Activated T-cell treated with anti-CD3 and anti-CD28 coated beads, Interleukin-2, amount 50 U/mL, for 4 hours (primary cell): ENCODE measurements at places on chromosomes 3 and 15.

DNA sequence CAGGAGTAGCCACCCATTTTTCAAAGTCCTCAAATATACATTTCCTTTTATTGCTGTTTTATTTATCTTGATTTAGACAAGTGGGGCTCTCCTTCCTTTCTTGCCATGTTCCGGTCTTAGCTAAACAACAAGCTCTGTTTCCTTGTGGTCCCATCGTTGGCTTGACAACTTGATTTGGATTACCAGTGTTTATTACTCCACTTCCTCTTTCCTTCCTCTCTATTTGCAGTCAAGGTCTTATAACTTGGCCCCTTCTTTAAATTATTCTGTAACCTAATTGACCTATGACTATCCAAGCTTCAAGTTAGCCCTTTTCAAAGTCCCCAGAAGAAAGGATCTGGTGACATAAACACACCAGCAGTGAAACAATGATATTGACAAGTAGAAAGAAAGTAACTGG lies 130.6 kb upstream of the STT3B start:
- DNase-seq = no peak

DNA sequence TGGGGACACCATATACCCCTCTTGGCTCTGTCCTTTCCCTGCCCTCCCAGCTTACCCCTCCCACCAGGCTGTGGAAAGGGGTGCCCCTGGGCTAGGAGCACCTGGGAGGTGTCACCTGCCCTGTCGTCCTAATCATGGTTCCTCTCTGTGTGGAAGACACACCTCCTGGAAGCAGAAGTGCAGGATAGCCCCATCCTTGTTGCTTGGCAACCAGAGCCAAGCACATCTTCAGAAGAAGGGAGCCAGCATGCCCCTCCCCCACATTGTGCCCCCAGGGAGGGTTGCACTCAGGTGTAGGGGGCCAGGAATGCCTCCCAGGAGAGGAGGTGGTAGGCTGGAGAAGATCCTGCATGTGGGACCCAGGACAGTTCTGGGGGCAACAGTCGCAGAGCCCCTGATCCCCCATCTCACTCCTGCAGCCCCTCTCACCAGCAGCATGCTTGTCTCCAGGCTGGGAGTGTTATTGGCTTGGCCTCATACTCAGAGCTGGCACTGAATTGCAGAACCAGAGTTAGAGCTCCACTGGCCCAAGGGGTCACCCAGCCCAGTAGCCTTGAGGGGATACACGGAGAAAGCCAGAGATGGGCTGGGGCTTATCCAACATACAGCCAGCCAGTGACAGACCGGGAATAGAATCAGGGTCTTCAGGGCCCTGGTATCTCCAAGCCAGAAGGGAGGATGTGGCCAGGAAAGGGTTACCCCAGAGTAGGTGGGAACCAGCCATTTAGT lies 8.4 kb downstream of the RAB6B start:
- DNase-seq = no peak

- DNase-seq = no peak
Observed at GRCh38 chr15:52422001-52422400, 106.7 kb downstream of the MYO5A start.

GRCh38 chr3:99373088-99373845 lies 265.1 kb upstream of the COL8A1 start:
- DNase-seq = no peak

DNA sequence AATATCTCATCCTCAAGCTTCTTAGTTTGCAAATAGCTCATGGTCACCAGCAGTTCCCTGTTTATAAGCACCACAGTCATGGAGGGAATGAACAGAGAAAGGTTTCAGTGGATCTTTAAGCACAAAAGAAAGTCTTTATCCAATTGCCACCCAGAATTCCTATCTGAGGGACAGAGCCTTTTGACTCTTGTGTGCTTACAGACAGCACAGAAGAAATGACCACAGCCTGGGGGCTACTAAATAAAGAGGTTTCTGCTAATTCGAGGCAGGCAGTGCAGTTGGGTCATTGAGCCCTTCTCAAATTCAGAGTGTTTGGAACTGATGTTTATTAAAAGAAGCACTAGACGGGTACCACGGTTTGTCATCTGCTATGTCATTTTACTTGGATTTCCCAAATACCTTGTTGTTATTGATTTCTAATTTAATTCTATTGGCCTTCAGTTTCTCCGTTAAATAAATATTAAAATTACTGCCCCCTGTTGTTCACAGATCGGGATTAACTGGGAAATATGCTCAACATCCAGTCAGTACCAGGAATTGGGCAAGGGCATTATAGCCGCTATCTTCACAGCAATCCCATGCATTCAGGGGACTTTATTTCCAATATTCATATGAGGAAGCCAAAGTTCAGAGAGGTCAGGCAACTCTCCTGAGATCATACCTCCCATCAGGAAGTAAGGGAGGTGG lies 3.6 kb downstream of the PRICKLE2 start:
- DNase-seq = no peak

DNA sequence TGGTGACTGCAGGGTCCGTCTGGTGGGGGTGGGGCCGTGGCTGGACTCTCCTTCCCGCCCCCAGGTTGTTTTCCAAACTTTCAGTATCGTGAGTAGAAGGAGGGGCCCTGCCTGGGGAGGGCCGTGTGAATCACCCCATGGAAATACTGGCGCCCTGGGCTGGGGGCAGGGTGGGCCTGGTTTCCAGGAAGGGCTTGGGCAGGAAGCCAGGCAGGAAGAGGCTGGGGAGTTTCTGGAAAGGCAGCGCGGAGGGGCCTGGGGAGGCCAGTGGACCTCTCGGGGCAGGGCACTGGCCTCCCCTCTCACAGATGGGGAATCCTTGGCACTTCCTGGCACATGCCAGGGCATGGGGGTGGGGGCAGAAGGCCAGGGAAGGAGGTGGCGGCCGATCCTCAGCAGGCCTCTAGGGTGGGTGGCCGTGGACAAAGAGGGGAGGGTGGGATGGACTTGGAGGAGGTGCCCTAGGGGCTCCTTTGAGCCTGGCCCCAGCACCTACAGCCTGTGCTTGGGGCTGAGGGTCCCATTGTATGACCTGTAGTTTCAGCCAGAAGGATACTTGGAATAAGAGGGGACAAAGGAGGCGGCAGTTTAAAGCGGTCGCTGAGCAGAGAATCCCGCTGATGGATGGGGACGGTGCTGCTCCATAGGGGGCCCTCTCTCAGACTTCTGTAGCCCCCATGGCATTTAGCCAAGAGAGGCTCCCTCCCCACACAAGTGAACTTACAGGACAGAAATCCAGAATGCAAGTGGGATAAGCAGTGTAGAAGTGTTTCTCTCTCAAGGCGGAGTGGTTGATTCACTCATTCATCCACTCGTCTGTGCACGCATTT lies 56.5 kb upstream of the GATA2 start:
- DNase-seq = no peak

DNA sequence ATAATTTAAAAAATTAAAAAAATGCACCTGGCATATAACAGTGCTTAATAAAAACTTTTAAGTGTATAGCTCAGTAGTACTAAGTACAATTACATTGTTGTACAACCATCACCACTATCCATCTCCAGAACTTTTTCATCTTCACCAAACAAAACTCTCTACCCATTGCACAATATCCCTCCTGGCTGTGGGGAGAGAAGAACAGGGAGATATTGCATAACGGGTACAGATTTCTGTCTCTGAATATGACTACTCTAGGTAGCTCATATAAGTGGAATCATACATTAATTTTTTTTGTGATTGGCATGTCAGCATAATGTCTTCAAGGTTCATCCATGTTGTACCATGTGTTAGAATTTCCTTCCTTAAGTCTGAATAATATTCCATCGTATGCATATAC lies 91.0 kb upstream of the PLAAT1 start:
- DNase-seq = no peak

DNA sequence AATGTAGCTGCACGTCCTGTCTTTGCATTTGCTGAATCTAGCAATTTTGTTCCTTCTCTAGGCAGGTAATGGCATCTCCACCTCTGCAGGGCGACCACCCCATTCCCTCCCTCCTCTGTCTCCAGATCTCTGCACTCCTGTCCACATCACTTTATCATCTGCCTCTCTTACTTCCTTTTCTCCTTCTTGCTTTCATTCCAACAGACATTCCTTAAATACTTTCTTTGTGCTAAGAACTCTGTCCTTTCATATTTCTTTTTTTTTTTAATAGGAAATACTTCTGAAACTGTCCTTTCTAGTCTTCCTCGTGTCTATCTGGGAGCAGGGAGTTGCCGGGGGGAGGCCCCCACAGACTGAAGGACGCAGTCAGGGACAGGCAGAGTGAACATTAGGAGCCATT lies 7.2 kb downstream of the ITIH3 start:
- DNase-seq = no peak

DNA sequence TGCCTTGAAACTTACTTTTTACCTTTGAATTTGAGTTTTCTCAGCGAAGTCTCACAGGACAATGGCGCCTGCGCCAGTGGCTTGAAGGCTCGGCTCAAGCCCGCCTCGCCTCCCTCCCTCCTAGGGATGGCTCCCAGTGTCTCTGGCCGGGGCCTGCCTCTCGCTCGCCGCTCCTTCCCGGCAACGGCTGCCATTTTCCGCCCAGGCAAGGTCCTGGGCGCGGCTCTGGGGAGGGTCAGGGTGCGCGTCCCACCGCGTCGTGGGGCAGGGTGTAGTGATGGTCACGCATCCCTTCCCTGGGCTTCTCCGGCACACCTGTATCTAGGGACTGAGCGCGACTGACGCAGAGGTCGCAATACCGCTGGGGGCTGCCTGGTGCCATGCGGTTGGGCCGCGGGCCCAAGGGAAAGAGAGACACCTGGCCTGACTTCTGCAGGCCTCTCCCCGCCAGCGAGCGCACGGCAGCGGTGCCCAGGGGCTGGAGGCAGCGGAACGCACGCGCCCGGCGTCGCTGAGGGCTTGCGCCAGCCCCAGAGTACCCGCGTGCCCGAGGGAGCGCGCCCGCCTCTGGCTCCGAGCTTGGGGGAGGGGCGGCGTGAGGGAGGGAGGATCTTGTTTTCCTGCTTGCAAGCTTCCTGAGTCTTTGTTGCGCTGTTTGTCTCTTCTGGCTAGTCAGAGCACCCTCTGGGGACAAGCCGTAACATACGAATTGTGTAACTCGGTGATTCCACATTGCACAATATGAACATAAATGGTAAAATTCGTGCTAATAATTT lies 20.7 kb upstream of the FEM1B start:
- peak; percentile 72 for DNase-seq

DNA sequence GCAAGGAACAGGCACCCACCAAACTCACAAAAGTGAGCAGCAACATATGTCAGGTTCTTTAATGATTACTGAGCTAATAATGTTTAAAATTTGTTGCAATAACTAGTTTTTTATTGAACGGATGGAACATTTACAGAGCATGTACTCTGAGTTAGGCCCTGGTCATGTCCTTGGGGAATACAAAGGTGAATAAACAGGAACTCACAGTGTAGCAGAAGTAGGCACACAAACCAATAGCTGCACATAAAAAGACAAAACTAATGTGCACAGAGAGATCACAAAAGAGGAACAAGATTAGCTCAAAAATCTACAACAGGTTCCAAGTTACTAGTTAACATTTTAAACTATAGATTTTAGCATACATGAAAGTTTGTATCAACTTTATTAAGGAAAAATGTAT lies 505.3 kb upstream of the PPP2R3A start:
- DNase-seq = no peak

GRCh38 chr3:191973820-191974219 lies 512.9 kb downstream of the PYDC2 start:
- no peak for DNase-seq

GRCh38 chr3:139953131-139953910 lies 18.3 kb downstream of the CLSTN2 start:
- no peak for DNase-seq

- DNase-seq = no peak
Observed at GRCh38 chr15:91870876-91871537, 17.5 kb downstream of the SLCO3A1 start.

DNA sequence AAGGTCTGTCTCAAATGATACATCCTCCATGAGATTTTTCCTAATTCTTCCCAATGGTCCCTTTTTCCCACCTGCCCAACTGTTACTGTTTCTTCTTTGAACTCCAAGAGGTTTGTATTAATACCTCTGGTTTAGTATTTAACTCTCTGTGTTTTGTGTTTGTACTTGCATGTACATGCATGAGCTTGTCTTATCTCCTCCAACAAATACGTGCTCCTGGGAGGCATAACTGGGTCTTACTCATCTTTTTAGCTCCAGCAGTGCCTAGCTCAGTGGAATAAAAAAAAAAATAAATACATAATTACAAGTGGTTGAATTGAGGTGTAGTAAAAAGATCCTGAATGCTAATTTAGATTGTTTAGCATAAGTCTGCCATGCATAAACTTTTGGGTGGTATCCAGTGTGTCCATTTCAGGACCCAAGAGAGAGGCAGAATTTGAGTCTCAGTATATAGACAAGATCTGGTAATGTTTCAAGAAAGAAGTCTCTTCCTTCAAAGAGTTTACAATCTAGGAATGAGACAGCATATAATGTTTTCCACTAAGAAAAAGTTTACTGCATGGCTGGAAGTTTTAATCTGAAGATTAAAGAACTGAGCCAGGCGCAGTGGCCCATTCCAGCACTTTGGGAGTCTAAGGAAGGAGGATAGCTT lies 1.7 kb upstream of the LYSMD2 start:
- DNase-seq = no peak

DNA sequence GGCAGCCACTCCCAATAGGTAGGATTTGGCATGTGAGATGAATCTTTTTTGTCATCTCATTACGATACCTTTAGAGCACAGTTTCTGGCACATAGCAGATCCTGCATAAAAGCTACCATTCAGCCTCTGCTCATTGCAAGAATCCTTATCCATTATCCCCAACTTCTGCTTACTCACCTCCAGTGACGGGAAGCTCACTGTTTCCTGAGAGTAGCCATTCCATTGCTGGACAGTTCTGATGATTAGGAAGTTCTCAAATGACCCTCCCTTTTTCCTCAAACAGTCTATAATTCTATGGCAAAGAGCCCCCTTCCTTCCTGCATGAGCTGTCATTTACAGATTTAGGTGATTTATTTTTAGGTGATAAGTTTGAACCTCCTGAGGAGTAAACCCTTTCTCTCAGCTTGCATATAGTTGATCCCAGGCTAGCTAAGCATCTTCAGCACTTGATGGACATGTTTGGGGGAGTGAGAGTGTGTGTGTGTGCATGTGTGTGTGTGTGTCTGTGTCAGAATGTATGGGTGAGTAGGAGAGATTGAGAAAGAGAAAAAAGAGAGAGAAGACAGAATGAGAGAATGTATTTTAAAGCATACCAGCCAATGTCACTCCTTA lies 109.7 kb downstream of the LSM3 start:
- DNase-seq = no peak

GRCh38 chr15:85691350-85692240 lies 103.1 kb downstream of the KLHL25 start:
- DNase-seq = no peak

- DNase-seq = no peak
Observed at GRCh38 chr3:188207941-188208515, 54.1 kb downstream of the LPP start.

DNA sequence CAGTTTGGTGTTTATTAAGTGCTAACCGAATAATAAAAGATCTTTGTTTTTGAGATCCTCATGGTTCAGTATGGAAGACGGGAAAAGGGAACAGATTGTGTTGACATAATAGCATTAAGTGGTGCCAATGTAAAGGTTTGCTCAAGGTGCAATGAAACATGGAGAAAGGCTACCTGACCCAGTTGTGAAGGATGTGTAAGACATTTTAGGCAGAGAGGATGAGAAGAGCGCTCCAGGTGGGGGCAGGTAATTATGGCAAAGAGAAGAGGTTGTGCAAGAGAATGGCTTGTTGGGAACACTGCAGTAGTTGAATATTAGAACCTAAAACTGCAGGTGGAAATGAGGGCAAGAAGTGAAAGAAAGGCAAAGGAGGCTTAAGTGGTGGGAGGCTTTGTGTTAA lies 140.8 kb downstream of the DIPK2A start:
- no peak for DNase-seq
